ENCODE measurements at places on chromosomes 11 and 22.

- DNase-seq: no peak
Measured at GRCh38 chr11:16895306-16895705, 118.9 kb downstream of the PLEKHA7 start.

GRCh38 chr22:37996515-37997246 is 12.3 kb upstream of the SOX10 start:
- DNase-seq: no peak

DNA sequence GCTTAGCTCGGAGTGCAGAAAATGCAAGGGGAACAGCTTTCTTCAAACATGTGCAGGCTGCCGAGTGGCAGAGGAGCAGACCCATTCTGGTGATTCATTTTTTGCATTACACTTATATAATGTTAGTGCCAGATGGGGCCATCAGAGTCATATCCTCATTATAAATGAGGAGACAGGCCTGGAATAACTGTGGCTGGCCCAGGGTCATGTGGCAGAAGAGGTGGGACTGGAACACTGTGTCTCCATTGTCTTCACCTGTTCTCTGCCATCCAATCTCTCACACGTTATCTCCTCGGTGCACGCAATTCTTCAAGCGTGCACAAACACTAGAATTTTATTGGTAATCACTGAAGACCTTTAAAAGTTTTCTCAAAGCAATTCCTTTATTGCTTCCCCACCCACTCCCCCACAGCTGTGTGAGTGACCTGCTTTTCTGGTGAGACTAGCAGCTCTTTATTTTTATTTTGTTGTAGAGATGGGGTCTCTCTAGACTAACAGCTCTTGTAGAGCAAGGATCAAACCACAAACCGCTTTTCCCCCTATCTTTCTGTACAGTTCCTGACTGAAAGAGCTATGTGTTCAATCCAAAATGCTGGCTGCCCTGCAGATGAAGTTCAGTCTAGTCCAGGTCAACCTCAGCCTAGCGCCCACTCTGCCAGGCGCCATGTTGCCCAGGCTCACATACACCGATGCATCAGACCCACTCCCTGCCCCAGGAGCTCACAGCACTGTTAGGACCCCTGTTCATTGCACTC is 75.3 kb downstream of the ST3GAL4 start:
- DNase-seq: no peak

DNA sequence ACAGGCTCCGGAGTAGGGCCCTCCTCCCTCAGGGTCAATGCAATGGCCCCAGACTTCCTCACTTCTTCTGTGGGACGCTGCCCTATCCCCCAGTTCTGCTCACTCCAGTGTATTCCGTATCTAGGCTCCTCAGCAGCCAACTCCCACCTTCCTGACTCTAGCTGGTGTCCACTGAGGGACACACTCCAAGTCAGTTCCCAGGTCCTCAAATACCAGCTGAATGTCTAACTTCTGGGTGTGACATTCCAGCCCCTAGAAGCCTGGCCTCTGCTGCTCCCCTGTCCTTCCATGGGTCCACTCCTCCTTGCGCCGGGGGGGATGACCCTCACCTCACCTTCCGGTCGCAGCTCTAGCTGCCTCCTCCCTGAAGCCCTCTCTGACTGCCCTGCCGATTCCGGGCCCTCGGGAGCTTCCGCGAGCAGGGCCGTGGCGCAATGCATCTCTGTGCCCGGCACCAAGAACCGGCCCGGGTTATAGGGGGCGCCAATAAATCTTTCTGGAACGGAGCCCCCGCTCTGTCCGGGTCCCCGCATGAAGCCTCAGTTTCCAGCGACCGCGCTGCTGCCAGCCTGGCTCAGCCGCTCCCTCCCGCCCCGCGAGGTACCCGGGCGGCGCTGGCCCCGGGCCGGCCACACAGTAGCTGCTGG is 15.4 kb downstream of the BAD start:
- DNase-seq: peak; percentile 66

- no peak for DNase-seq
Measured at GRCh38 chr11:57331720-57332119, 4.0 kb downstream of the SSRP1 start.

DNA sequence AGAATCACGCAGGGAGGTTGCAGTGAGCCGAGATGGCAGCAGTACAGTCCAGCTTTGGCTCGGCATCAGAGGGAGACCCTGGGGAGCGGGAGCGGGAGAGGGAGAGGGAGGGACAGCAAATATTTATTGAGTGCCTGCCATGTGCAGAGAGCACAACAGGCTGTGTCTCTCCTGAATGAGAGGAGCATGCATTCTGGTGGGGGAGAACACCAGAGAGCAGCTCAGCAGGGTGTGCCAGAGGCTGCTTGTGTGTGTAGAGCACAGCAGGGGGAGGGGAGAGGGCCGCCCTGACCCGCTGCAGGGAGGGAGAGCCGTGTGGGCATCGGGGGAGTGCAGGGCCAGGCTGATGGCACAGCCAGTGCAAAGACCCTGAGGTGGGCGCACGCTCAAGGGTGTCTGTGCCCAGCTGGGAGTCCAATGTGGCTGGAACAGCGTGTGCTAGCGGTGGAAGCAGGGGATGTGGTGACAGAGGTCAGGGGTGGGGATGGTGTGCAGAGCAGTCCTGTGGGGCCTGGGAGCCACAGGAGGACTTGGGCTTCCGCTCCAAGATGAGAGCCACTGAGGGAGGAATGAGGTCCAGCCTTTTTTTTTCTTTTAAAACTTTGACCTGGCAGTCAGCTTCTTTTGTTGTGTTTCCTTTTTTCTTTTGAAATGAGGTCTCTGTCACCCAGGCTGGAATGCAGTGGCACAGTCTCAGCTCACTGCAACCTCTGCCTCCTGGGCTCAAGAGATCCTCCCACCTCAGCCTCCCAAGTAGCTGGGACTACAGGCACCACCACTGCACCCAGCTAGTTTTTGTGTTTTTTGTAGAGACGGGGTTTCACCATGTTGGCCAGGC is 12.0 kb downstream of the PPIL2 start:
- DNase-seq: no peak

DNA sequence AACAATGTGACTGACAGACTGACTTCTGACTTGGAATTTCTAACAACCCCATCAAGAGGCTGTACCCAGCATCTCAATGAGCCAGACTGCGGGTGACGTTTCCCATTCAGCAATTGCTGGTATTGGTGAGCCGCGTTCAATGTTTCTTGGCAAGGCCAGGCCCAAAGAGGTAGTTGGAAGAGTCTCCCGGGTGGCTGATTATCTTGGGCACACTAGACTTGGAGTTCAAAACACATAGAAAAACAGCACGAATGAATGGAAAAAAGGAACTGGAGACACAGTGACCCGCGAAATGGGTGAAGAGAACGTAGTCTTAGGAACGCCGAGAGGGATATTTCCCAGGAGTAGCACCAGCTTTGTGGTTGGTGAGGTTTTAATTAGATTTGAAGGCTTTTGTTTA is 115.7 kb downstream of the RPS6KA4 start:
- DNase-seq: no peak

GRCh38 chr11:3616721-3617460 is 24.9 kb downstream of the ART5 start:
- DNase-seq: no peak

GRCh38 chr11:1091332-1092083 is 16.8 kb downstream of the MUC2 start:
- DNase-seq: no peak

GRCh38 chr22:47696776-47697175 is 934.3 kb downstream of the TBC1D22A start:
- no peak for DNase-seq

- peak; percentile 5 for DNase-seq
Measured at GRCh38 chr11:120180551-120181232, 30.1 kb upstream of the OAF start.

GRCh38 chr11:73236854-73237253 is 18.8 kb downstream of the P2RY2 start:
- no peak for DNase-seq

GRCh38 chr11:34976496-34977088 is 60.2 kb downstream of the PDHX start:
- DNase-seq: no peak

DNA sequence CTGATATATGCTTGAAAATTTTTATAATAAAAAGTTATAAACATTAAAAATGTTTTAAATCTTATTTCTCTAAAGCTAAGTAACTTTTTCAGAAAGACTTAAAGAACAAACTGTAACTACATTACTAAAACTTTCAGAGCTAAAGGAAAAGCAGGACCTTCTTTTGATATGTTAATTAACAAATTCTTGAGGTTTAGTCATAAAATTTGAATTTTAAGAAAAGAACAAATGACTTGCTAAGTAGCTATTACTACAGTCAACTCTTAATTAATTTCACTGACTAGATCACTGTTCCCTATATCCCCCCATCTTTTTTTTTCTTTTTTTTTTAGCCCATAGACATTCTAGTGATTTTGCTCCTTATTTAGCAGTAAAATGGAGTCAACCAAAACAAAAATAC is 344.4 kb downstream of the LRRC4C start:
- no peak for DNase-seq

DNA sequence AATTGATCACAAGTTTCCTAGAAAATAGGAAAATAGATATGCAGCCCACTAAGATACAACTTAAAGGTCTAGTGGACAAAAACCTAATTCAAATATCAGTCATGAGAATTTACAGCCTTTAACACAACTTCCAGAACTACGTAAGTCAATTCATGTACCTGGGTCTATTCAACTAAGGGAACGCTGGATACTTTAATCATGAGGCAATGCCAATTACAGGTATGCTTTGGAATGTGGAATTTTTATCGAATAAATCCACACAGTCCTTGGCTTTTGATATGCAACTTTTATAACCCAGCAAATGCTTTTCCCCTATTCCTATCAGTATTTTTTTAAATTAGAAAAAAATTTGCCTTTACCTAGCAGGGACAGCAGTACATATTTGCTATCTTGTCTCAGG is 289.5 kb upstream of the FAT3 start:
- no peak for DNase-seq

DNA sequence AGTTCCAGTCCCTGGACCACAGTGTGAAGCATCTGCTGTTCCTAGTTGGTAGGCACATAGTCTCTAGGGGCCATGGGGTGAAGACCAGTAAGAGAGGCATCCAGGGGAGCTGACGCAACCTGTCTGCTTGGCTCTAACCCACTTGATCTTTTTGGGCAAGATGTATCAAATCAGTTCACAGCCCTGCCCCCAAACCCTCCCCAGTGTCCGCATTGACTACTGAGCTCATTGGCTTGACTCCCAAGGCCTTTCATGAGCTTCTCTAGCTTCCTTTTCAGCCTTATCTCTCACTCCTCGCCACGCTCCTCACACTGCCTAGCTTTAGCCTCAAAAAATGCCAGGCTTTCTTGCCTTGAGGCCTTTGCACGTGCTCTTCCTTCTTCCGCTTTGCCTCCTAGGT is 29.7 kb upstream of the ABCC8 start:
- DNase-seq: no peak

- DNase-seq: no peak
Measured at GRCh38 chr11:32231909-32232493, 141.1 kb downstream of the RCN1 start.

DNA sequence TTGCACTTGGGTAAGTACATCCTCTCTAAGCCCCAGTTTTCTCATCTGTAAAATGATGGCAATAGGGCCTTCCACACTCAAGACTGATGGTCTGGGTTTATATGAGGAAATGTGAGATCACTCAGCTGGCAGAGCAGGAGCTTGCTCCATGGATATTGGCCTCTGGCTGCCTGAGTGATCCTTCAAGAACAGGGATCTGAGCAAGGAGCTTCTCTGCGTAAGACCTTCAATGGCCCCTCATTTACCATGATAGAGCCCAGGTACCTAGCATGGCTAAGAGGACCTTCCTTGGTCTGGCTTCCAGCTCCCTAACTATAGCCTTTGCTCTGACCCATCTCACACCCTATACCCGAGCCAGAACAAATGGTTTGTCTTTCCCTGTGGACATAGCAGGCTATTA is 5.5 kb downstream of the ROBO4 start:
- DNase-seq: no peak

GRCh38 chr11:114183044-114183511 is 113.1 kb upstream of the NNMT start:
- peak; percentile 60 for DNase-seq

Measured in activated CD4-positive, CD25-positive, alpha-beta regulatory T cell treated with anti-CD3 and anti-CD28 coated beads, Interleukin-2, amount 50 U/mL, for 72 hours (primary cell).